ENCODE measurements at places on chromosomes 16 and 17. TPM values are rescaled to one million over a fixed set of nuclear protein-coding genes. Genes with fewer than 3 reads are reported as not detected.

- DNase-seq = no peak
These were observed 180.8 kb downstream of the RBFOX1 start for GRCh38 chr16:7513429-7513828.

DNA sequence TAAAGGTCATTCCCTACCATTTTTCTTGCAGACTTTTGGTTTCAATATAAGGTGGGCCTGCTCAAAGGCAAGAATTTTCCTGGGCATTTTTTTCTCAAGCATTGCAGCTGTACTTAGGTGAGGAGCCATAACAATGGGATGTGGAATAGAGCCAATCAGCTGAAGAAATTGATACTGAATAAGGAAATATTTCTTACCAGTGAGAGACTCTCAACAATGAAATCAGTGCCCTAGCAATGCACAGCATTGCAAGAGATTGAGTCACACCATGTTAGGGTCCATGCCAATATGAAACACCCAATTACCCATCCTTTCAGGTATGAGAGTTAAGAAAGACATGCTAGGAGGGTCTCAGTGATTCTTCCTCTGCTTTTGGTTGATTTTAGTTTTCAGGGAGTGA is 237.6 kb downstream of the SOX9 start:
- no peak for DNase-seq

DNA sequence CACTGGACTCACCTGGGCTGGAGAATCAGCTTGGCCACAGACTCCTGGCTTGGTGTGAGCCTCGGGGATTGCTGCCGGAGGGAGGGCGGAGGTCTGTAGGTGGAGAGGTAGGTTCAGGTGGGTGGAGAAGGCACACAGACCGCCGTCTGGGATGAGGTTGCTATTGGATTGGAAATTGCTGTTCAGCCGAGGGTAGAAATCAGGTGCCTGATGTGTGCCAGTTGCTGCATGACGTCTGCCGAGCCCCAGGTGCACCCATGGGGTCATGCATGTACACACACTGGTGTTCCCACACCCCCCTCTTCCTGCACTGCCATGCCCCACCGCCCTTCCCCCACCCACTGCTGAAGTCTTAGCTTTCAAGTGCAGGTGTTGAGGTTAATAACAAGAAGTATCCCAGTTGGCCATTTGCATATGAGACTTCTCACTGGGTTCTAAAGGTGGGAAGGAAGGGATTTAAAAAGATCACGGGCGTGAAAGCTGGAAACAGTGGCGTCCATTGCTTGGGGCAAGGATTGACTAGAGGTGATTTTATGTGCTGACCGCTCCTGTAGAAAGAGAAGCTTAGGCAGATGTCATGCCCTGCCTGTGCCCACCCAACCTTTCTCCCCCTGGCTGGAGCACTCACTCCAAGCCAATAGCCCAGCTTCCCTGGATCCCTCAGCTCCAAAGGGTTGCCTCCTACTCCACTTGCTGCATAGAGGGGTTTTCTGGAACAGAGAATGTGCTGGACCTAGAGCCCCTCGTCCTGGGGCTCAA is 193.6 kb downstream of the CCDC182 start:
- DNase-seq = no peak

GRCh38 chr17:65527857-65528591 is 33.4 kb downstream of the AXIN2 start:
- no peak for DNase-seq

DNA sequence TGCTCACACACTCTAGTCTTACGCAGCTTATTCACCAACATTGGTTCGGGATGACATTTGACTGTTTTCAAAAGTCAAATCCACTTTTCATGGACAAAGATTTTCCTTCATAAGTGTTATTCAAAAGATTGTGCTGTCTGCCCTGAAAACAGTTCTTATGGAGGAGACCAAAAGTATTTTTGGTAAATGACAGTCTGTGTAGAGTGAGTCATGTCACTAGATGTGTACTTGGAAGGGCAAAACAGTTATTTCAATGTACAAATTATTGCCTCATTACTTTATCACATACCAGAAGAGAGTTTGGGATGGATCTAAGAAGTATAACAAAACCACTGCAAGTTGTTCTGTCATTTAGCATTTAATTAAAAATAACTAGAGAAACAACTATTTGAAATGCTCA is 265.6 kb downstream of the CDH13 start:
- DNase-seq = no peak

- DNase-seq = peak; percentile 80
These were observed at the start of gene RNF227 for GRCh38 chr17:7915611-7916384. TSS of gene RNF227 (minus strand) at chr17:7916289. CDS start at chr17:7916195, 94 bp downstream.

DNA sequence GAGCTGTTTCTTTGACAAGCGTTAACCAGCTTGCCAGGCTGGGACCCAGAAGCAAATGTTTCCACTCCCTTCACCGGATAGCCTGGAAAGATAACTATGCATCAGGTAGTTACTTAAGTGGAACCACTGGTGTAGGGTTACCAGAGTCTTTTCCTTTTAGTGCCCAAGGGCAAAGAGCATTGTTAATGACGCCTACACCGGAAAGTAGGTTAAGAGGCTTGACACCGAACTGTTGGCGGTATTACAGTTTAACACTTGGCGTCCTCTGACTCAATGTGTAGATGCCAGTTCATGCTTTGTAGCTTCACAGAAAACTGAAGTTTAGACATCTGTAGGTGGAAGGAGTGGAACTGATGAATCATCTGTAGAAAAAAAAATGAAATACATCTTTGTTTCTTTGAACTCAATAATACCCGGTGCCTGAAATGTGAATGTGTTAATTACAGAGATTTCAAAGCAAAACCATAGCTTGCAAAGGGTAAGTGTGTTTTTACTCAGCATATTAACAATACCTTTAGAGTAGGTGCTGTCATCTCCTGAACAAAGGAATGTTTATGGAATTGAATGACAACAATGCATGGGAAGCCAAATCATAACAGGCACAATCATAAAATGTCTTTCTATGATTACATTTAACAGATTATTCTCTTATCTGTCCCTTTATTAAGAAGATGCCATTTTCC is 426.7 kb upstream of the SALL1 start:
- no peak for DNase-seq

DNA sequence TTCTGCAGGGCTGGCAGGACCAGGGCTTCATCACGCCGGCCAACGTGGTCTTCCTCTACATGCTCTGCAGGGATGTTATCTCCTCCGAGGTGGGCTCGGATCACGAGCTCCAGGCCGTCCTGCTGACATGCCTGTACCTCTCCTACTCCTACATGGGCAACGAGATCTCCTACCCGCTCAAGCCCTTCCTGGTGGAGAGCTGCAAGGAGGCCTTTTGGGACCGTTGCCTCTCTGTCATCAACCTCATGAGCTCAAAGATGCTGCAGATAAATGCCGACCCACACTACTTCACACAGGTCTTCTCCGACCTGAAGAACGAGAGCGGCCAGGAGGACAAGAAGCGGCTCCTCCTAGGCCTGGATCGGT is 1.4 kb downstream of the CDK5R1 start:
- DNase-seq = no peak

GRCh38 chr16:53792161-53792951 is 88.4 kb downstream of the FTO start:
- DNase-seq = no peak

- DNase-seq = no peak
These were observed 19.1 kb upstream of the PHKG2 start for GRCh38 chr16:30728899-30729672.

DNA sequence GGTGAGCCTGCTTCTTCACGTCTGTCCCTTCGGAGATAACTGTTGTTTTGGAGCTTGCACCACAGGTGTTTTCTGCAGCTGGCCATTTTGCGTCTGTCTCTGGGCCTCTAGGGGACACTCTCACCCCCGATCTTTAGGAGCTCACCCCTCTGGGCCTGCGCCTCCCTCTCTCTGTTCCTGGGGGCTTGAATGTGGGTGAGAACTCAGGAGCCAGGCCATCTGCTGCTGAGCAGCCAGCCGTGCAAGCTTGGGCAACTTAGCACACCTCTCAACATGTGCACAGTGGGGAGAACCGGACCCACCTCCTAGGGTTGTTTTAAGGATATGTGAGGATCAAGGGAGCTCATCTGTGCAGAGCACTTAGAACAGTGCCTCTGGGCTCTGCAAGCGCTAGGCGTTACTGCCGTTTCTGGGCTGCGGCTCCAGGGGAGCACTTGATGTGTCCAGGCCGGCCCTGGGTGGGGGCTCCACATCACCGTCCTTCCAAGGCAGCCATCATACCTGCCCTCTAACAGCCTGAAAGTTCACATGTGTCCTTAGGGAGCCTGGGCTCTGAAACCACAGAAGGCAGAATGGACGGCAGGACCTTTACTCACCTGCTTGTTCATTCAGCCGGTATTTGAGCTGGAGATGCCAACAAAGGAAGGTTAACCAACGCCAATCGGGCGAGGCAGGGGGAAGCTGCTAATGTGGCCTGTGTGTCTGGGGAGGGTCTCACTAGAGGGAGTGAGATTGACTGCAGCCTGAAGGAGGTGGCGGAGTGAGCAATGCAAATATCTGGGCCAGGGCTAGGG is 66.3 kb downstream of the MRC2 start:
- no peak for DNase-seq

IGSF6 gene
- 4.3 TPM for total RNA-seq

NPIPA8 gene
- not detected for total RNA-seq

CCL8 gene
- 2.5 TPM for total RNA-seq

CA7 gene
- total RNA-seq = not detected

IGFALS gene
- total RNA-seq = 0.28 TPM

HID1 gene
- total RNA-seq = 14.3 TPM

DNA sequence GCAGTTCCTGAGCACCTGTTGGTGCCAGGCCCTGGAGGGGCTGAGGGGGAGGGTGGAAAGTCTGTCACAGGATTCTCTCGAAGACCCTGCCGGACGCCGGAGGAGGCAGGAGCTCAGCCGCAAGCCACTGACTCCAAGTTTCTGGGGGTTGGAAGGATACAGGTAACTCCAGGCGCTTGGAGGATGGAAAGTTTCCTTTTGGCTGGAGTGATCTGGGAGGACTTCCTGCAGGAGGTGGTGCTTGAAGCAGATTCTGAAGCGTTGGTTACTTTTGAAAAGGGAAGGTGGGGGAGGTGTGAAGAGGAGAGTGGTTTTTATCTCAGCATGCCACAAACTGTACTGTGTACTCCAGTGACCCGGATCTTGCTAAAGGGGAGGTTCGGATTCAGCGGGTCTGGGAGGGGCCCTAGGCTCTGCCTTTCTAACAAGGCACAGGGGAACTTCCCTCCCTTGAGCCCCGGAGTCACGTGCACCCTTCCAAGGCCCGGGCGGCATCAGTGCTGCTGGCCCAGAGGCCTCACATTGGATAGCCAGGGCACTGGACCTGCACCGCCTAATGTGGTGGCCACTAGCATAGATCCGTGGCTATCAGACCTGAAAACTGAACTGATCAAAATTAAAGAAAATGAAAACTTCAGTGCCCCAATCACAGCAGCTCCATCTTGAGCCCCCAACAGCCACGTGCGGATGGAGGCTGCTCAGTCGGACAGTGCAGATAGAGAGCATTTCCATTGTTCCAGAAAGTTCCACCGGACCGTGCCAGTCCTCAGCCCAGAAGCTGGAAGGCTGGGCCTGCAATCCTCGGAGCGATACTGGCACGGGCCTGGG is 42.2 kb upstream of the GSE1 start:
- DNase-seq = no peak

- no peak for DNase-seq
These were observed 56.7 kb upstream of the TOB1 start for GRCh38 chr17:50922721-50923405.

GRCh38 chr17:37082311-37082860 is 133.6 kb downstream of the AATF start:
- no peak for DNase-seq

- DNase-seq = no peak
These were observed 24.4 kb upstream of the PMP22 start for GRCh38 chr17:15289285-15290183.

GRCh38 chr17:61517265-61517664 is 65.0 kb downstream of the TBX4 start:
- no peak for DNase-seq

- DNase-seq = no peak
These were observed 28.8 kb upstream of the NXPH3 start for GRCh38 chr17:49546546-49547535.

DNA sequence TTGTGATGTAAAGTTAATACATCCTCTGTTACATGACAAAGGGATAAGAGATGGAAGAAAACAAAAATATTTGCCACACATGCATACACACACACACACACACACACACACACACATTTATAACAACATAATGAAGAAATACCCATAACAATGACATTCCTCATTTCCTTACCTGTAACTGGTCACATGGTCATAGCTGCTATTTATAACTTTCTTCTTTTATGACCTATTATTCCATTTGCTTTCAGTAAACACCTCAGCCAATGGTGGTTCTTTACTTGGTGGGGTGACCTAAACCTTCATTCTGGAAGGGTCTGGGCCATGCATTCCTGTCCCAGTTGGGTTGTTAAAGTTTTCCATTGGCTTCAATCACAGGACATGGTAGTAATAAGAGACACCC is 5.3 kb downstream of the MT2A start:
- no peak for DNase-seq

TMC8 gene
- total RNA-seq = 9.3 TPM

JPH3 gene
- not detected for total RNA-seq

CLDN7 gene
- total RNA-seq = 0.41 TPM

KRT9 gene
- total RNA-seq = not detected

CALCOCO2 gene
- 192 TPM for total RNA-seq

CYLD gene
- total RNA-seq = 91.9 TPM

- no peak for DNase-seq
These were observed 60.2 kb downstream of the WWP2 start for GRCh38 chr16:69822174-69822935.

- no peak for DNase-seq
These were observed 7.1 kb downstream of the BCAR1 start for GRCh38 chr16:75244225-75244809.

DNA sequence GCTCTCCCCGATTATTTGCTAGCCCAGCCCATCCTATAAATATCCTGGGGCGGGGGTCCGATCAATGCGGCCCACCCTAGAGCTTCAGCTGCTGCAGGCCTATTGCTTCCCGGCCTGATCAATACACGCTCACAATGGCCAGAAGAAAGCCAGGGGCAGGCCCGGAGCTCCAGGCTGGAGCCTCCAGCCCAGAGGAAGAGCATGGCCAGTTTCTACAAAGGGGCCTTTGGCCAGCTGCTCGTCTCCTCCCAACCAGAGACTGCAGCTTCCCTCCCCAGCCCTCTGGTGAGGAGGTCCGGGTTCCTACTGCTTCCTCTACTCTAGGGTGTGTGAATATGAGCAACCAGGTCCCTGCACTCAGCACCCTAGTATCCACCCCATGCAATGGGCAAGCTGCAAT is 36.7 kb downstream of the SALL1 start:
- DNase-seq = no peak

DNA sequence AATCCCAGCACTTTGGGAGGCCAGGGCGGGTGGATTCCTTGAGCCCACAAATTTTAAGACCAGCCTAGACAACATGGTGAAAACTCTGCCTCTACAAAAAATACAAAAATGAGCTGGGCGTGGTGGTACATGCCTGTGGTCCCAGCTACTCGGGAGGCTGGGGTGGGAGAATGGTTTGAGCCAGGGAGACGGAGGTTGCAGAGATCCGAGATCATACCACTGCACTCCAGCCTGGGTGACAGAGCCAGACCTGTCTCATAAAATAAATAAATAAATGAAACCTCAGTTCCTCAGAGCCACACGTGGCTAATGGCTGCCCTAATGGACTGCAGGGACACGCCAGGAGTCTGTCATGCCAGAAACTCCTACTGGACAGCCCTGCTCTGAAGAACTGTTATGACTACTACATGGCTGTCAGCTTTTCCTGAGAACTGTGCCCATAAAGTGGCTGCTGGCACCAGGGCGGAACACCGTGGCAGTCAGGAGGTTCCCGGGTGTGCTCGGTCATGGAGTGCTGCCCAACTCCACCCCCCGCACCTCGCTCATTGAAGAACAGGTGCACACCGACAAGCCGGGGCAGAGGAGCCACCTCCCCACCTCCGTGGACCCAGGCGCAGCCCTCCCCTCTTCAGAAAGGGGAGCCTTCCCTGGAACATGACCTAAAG is 4.3 kb downstream of the TMEM11 start:
- DNase-seq = no peak

Measured in thoracic aorta (tissue), 2 donors.